BJ (cell line): ENCODE measurements at places on chromosomes 5 and 9.

DNA sequence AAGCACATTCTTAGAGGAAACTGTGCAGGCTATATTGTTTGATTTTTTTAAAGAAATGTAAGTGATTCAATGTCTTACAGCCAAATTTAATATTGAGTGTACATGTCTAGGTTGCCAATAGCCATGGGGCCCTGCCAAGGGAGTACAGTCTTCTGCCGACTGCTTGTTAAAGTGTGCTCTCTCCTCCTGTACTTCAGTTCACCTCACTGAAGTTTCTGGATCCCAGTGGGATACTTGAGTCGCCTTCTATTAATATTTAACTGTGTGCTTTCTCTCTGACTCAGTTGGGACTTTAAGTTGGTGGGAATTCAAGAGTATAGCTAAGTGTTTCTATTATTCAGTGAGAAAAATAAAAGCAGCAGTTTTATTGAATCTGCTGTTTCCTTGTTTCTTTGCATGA, 44.5 kb upstream of the C5orf47 start:
- DNase-seq = no peak

- no peak for DNase-seq
These were observed 209.5 kb downstream of the IRX2 start for GRCh38 chr5:2542026-2542425.

DNA sequence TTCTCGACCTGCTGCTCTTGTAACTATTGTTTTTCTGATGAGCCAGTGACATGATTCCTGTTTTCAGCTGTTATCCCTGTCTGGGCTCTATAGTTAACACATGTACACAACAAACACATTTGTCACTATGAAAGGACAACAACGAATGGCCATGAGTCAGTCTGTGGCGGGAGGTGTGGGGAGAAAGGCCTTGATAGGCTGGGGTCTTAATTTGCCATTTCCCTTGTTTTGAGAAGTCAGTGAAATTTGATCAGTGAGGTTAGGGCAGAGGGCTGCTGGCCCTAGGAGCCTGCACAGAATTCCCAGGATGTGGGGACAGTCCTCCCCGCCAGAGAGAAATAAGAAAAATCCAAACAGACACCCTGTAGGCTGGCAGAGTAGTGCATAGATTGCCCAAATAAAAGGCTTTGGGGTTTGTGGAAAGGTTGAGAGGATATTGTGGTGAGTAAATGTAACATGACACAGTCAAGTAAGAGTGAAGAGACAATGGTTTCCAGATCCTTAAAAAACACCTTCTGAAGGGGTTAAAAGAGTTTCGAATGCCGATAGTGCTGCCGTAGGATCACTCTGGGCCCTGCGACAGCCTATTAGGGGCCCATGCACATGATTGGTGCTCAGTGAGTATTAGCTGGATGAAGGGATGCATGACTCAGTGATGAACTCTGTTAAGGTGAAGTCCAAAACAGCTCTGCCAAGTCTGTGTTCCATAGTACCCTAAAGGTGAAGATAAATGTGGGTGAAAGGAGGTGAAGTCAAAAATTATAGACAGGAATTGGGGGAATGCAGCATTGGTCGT, 110.9 kb upstream of the PRRC1 start:
- no peak for DNase-seq

GRCh38 chr5:72379936-72380335, 59.8 kb downstream of the PTCD2 start:
- DNase-seq = no peak

- no peak for DNase-seq
These were observed 108.9 kb upstream of the CHD1 start for GRCh38 chr5:99037668-99038067.
